LoVo (cell line): ENCODE measurements at places on chromosomes 4 and X.

- DNase-seq: no peak
These were observed 80.4 kb downstream of the NDST3 start for GRCh38 chr4:118114720-118115119.

DNA sequence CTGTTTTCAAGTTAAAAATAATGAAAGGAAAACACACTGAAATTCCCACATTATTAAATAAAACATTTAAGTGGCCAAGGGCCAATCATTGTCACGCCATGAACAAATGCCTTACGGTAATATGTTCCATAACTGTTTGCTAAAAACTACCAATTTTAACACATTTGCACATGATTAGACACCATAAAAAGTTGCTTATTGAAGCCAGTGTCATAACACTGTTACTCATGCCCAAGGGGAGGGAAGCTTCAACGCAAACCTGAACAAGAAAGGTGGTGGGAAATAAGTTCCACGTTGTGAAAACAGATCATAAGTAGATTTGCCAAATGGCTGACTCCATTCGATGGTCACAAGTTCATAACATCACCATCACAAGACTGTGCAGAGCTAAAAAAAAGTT is 739.3 kb upstream of the FAM241A start:
- DNase-seq: no peak

- no peak for DNase-seq
These were observed 80.8 kb upstream of the CLNK start for GRCh38 chr4:10765386-10765785.

DNA sequence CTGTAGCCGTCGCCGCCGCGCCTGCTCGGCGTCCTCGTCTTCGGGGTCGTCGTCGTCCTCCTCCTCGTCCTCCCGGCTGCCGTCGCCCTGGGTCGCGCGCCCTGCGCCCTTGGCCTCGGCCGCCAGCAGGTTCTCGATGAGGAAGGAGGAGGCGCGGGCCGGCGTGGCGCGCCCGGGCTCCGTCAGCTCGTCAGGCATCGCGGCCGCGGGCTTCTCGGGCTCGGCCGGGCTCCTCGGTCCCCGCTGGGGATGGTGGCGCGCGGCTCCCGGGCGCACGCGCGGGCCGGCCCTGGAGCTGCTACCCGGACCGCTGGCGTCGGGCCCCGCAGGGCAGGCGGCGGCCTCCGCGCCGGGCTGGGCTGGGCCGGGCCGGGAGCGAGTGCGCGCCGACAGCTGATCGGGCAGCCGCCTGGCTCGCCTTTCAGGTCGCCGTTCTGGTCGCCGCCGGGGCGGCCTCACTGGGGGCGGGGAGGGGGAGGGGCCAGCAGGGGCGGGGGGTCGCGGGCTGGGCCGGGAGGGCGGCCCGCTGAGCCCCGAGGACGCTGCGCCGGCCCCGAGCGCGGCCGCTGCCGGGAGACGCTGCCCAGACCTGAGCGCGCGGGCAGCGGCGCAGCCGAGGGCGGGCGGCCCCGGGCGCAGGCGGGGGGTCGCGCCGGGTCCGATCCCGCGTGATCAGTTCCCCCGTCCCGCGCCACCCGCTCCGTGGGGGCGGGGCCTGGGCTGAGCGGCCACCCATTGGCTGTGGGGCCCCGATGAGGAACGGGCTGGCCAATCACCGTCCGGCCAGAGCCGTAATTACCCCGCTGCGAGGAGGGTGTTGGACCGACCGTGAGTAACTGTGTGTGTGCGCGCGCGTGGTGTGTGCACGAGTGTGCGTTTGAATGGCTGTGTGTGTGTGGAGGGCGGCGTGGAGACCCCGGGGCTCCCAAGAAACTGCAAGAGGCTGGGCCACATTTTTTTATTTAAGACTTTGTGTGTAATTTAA is at the start of gene HMX1:
Gene HMX1 (minus strand): TSS at position 423 of the 985 bp plus-strand sequence. CDS start 225 bp downstream, at position 198.
- DNase-seq: no peak

DNA sequence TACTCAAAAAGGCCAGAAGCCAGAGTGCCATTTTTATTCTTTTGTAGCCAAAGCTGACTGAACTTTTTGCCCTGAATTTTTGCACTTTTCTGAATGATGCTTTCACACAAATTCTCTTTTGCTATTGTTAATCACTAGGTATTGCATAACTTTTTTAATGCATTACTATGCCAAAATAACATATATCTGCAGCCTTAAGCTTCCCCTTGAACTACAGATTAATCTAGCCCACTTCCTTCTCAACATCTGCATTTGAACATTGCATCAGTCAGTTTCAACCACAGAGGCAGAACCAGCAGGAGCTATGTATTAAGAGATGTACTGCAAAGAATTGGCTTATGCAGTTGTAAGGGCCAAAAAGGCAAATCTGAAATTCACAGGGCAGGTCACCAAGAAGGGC is 197.6 kb upstream of the GYPA start:
- no peak for DNase-seq

DNA sequence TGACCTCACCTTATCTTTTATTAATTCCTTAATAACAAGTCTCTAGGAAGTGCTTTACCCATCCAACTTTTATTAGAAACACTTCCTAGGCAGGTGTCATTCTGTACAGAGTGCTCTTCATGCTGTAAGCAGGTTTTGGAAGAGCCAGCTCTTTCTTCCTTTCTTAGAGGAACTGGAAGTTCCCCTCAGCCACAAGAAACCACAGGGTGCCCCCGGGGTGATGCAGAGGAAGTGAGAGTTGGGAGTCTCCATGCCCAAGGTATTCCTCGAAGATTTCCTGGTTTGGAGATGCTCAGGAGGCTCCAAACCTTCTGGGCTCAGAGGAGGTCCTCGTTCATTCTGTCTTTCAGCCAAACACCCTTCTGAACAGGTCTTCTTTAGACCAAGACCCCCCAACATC is 83.8 kb downstream of the EGF start:
- no peak for DNase-seq
